ENCODE measurements at places on chromosomes 13 and 19. TPM values are rescaled to one million over a fixed set of nuclear protein-coding genes. Genes with fewer than 3 reads are reported as not detected.

Gene LILRA5
- total RNA-seq, result not detected

Gene MEIOSIN
- total RNA-seq, result not detected

Gene ITGBL1
- total RNA-seq, result 0.07 TPM

GRCh38 chr19:8021374-8021773 is 15.9 kb upstream of the ELAVL1 start:
- no peak for DNase-seq

- DNase-seq, result no peak
Observed at GRCh38 chr13:97231829-97232196, 9.7 kb downstream of the MBNL2 start.

- peak; percentile 47 for DNase-seq
Observed at GRCh38 chr13:39577838-39578491, 25.0 kb downstream of the LHFPL6 start.

- no peak for DNase-seq
Observed at GRCh38 chr13:63636316-63636993, 2220.8 kb upstream of the PCDH20 start.

DNA sequence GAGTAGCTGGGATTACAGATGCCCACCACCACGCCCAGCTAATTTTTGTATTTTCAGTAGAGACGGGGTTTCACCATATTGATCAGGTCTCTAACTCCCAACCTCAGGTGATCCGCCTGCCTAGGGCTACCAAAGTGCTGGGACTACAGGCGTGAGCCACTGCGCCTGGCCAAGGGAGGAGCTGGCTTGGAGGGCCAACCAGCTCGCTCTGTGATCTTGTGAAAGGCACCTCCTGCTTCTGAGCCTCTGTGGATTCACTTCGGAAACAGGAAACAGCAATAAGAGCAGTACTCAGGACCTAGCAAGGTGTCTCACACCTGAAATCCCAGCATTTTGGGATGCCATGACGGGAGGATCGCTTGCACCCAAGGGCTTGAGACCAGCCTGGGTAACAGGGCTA is 2.0 kb upstream of the ELL start:
- DNase-seq, result no peak

- no peak for DNase-seq
Observed at GRCh38 chr13:100423375-100423774, 165.2 kb downstream of the GGACT start.

GRCh38 chr13:40640845-40641458 is 25.5 kb downstream of the FOXO1 start:
- no peak for DNase-seq

DNA sequence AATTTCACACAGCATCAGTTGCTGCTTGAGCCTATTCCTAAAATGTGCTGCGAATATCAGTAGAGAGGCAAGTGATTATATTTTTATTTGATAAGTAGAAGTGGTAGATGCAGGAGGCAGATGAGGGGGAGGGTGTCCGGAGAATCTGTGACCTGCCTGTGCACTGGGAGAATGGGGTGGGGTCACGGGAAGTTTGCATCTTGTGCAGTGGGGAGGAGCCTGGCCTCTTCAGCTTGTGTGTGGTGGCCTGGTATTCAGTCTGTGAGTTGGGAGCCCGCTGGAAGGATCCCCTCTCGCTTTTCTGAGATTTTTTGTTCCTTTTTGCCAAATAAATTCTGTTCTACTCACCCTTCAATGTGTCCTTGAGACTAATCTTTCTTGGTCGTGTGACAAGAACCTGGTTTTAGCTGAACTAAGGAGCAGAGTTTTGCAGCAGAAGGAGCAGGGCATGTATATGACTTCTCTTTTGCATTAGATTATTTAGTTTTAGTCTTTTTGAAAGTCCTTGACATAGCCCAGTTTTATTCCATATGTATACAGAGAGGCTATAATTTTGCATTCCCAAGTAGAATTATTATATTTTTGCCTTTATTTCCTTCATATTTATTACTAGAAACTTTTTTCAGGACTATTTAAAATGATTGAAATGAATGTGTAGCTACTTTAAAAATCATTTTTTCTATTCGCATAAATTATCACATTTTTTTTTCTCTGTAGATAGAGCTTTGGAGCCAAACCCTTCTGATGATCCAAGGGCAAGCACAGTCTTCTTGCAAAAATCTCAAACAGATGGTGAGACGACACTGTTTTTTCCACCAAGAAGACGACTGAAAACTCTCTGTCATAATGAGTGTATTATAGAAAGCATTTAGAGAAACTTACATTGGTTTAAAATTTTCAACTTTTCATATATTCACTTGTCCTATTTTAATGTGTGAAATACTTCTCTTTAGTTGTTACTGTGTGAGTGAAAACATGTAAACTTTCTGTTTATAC is 1257.2 kb downstream of the UQCRFS1 start:
- no peak for DNase-seq

Data from mesothelial cell of epicardium (in vitro differentiated cells).